ENCODE measurements at places on chromosomes 16 and 17. TPM values are rescaled to one million over a fixed set of nuclear protein-coding genes. Genes with fewer than 3 reads are reported as not detected.

DNA sequence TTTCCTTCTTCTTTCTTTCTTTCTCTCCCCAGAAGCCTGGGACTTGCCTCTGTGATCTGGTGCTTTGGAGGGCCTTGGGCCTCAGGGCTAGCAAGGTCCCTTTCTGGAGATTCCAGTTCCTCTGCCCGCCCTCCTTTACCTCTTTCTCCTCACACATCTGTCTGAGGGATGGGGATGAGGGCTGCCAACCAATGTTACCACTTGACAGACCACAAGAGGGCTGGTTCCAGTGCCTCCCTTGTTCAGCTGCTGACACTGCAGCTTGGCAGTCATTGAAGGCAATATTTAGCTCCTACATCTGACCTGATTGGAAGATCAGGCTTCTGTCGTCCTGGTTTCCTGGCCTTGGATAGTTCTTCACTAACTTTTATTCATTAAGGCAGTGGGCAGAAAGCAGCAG, 3.6 kb upstream of the ZNF652 start:
- no peak for DNase-seq

GRCh38 chr17:1762901-1763898, 1.3 kb downstream of the SERPINF1 start:
- DNase-seq, result peak; percentile 66

- DNase-seq, result peak; percentile 12
Measured at GRCh38 chr16:1793578-1794220, at the start of gene IGFALS. Gene IGFALS (minus strand): TSS chr16:1793705. CDS start chr16:1793652, 53 bp downstream.

- peak; percentile 35 for DNase-seq
Measured at GRCh38 chr17:5122586-5123342, 6.9 kb downstream of the USP6 start.

DNA sequence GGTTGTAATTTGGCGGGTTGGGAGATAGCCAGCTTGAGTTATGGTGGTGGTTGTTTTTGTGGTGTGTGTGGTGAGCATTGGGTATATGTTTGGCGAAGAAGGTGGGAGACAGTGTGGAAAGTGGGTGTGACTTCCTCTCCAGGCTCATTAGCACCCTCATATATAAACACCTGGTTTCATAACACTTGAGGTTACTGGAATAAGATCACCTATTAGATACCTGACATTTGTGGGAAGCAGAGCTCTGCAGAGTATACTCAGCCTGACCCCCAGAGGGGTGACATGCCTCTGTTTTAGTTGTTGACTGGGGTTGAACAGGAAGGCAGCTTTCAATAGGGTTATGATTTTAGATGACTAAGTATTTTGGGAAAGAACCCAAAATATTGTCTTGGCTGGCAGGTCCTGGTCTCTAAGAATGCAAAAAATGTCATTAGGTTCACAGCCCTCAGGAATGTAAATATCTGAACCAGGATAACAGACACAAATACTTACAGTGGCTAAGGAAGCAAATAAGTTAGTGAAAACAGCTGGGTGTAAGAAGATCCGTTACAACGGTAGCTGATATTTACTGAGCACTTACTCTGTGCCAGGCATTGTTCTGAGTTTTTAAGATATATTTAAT, 18.3 kb upstream of the EFCAB13 start:
- no peak for DNase-seq

- no peak for DNase-seq
Measured at GRCh38 chr16:74166456-74166855, 130.2 kb upstream of the PSMD7 start.

- no peak for DNase-seq
Measured at GRCh38 chr17:72822358-72823023, 270.0 kb downstream of the SLC39A11 start.

- DNase-seq, result no peak
Measured at GRCh38 chr17:66032082-66032712, 159.7 kb downstream of the CEP112 start.

DNA sequence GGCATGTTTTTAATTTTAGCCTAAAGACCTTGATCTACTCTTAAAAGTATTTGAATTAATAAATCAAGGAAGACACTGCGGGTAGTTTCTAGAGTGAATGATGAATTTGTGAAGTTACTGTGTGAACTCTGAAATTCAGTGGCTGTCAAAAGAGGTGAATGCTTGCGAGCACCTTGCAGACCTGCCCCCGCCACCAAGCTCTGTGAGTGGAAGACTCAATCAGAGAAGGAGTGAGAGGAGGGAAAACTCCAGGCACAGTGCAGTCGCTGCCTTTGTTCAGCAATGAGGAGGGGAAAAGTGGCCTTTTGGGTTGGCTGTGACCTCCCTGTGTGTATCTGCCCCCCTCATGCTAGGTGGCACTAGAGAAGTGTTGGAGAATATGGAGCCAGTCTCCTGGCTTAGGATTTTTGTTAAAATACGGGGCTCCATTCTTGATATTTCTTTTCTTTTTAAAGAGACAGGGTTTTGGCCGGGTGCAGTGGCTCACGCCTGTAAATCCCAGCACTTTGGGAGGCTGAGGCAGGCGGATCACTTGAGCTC, 53.0 kb downstream of the LDHD start:
- no peak for DNase-seq

GRCh38 chr17:80424261-80424660, 9.3 kb downstream of the ENDOV start:
- peak; percentile 14 for DNase-seq

- DNase-seq, result no peak
Measured at GRCh38 chr17:17177176-17177575, 29.0 kb downstream of the PLD6 start.

Gene SLFN12
- 8.8 TPM for total RNA-seq

Gene HOXB1
- total RNA-seq, result not detected

Gene SHMT1
- total RNA-seq, result 13.8 TPM

Gene SULT1A2
- 1.3 TPM for total RNA-seq

Gene RNF222
- total RNA-seq, result not detected

Gene MEIOC
- total RNA-seq, result not detected

Gene NOD2
- 1.3 TPM for total RNA-seq

Gene ERN2
- 0.34 TPM for total RNA-seq

Gene KNOP1
- 8.5 TPM for total RNA-seq

Gene VMO1
- total RNA-seq, result 0.81 TPM

Data from left cardiac atrium (tissue), 4 donors.